ENCODE measurements at places on chromosomes 11 and 22.

GRCh38 chr11:125091877-125092664 lies 19.4 kb downstream of the TMEM218 start:
- DNase-seq = no peak

DNA sequence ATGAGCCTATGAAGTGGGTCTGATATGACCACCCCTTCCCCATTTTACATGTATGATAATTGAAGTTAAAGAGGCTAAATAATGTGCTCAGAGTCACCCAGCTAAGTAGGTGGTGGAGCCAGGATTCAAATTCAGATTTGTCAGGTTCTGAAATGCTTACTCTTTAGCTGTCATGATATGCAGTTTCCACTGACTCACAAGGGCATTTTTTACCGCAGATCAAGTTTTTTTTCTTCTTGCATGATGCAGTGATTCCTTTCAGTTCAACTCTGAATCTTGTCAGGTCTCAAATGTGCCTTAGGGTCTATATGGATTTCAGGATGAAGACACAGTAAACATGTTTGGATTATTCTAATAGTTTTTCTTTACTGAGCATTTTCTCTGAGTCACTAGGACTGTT lies 12.6 kb upstream of the TRIM44 start:
- no peak for DNase-seq

- DNase-seq = no peak
These were observed 168.5 kb upstream of the BDNF start for GRCh38 chr11:27868709-27869108.

- DNase-seq = no peak
These were observed 16.1 kb downstream of the DGCR2 start for GRCh38 chr22:19105867-19106802.

GRCh38 chr11:83241291-83241946 lies 44.7 kb downstream of the CCDC90B start:
- DNase-seq = no peak

- DNase-seq = no peak
These were observed 567.6 kb downstream of the BRD1 start for GRCh38 chr22:49259839-49260615.

DNA sequence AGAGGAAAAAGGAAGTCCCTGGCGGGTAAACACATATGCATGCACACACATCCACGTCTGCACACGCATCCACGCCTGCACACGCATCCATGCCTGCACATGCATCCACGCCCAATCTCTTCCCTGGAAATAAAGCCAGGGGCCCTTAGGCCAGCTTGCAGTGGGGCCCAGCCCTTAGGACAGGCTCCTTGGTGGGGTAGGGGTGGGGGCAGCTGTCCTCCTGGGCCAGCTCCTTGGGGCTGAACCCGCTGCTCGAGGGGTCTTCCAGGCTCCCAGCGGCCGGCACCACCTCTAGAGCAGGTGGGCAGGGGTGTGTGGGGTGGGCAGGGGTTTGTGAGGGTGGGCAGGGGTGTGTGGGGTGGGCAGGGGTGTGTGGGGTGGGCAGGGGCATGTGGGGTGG lies 1.9 kb downstream of the C11orf21 start:
- DNase-seq = no peak

All from stimulated activated CD8-positive, alpha-beta memory T cell treated with anti-CD3 and anti-CD28 coated beads, Interleukin-7, amount 100 ng/mL, for 24 hours (primary cell).